ENCODE measurements at places on chromosomes 11 and 22.

DNA sequence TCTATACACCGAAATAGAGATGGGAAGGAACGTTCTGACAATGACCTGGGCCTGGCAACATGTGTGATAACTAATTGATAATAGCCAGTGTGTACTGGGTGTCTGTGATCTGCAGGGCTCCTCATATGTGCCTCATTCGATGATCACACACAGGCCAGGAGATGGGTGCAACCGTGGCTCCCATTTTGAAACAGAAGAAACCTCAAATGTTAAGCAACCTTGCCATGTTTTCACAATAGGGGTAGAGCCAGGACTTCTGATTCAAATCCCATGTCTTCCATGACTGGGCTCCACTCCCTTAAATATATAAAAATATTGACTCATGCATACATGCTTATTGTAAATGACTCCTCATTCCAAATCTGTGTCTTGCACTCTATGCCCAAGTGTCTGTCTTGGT is 11.1 kb downstream of the APOL3 start:
- no peak for DNase-seq

DNA sequence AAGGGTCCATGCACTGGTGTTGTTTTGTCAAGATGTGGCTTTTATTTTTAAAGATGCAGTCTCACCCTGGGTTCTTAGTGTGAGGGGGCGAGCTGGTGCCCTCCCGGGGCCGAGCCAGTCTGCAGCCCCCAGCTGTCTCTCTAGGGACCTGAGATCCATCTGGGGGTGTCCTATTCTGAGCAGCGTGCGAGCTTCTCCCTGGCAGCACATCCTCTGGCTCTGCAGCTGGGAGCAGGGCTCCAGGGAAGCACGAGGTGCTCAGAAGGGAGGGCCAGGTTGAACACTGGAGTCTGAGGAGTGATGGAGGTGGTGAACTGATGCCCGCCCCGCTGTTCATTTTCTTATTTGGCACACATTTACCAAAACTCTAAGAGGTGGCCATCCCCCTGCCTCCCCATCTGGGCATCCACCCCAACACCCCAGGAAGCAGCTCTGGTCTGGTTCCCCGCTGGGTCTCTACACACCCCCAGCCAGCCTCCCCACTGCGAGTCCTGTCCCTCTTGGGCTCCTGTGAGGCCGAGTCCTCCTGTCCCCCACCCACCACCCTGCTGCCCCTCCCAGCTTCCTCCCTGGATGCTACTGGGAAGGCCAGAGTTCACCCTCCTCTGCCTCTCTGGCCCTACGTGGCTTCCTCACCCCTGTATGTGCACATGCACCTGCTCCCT is 956.4 kb downstream of the BRD1 start:
- DNase-seq = no peak

GRCh38 chr22:38941488-38941987 is 15.9 kb upstream of the APOBEC3A start:
- no peak for DNase-seq

GRCh38 chr11:15699978-15700377 is 585.3 kb downstream of the INSC start:
- no peak for DNase-seq

DNA sequence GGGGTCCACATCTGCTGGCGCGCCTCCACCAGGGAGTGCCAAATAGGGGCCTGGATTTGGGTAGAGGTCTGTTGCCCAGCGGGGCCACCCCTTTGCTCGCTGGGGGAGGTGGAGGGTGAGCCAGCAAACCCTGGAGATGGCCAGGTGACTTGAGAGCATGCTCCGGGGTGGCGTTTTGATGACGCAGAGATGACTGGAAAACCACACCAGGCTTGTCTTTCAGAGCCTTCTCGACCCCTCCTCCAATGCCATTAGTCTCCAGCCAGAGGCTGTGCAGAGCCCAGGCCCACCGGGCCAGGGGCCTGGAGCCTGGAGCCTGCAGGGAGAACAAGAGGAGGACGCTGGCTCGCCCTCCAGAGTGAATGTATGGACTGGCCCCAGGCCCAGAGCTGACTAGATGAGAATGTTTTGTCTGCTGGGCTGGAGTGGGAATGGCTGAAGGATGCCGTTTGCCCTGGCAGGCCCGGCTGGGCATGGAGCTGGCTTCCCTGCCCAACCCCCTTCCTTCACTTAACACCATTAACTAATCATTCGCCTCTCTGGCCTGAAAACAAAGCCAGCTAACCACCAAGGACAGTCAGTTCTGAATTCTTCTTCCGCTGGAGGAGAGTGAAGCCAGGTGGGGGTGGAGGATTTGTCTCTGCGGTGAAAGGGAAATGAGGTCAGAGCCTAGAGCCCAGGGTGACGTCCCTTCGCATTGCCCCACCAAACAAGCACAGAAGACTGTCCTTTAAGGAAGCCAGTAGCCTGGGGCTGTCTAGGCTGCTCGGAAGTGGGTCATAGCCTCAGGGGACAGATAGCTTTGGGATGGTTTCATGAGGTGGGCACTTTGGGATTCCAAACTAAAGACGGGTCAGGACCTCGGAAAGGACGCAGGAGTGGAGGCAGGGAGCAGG is 1.6 kb upstream of the MCAM start:
- peak; percentile 76 for DNase-seq

DNA sequence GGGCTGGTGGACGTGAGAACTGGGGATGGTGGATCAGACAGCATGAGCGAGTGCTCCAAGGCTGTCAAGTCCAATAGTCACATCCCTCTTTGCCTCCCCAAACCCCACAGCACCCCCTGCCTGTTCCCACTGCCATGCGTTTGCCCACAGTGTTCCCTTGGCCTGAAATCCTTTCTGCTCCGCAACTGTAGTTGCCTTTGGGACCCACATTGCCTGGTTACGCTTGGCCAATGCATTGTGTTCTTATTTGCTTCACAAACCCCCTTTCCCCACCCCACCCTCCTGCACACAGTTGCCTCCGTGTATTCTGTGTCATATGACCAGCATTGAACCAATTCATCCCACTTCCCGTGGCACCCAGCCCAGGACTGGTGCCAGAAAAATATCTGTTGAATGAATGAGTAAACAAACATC is 2.1 kb upstream of the KIAA0930 start:
- DNase-seq = no peak

DNA sequence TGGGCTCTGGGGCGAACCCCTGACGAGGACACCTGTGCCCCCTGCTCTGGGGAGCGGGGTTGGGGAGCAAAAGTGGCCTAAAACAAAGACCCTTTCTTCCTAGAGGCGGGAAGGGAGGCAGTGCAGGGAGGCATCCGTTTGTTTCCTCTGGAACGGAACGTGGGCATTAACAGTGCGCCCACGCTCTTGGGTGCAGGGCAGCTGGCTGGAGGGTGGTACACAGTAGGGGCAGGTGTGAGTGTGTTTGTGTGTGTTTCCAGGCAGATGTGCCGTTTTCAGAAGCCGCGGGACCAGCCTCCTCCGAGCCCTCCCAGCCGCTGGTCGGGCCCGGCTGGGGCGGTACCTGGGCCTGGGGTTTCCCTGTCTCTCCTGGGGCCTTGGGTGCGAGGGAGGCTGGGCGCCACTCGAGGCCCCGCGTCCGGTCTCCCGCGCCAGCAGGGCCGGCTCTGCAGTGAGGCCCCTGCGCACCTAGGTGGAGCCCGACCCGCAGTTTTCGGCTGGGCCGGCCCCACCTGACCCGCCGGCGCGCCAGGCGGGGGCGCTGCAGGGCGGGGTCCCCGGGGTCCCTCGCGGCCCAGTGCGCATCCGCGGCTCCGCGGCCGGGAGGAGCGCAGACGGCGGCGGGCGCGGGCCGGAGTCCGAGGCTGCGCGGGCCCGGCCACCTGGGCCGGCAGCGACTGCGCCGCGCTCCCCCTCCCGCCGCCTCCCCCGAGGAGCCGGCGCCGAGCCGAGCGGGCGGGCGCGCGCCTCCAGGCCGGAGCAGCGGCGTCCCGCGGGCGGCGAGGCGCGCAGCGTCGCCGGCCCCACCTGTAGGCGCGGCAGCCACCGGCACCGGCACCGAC is 1252.7 kb downstream of the BRD1 start:
- DNase-seq = peak; percentile 55

DNA sequence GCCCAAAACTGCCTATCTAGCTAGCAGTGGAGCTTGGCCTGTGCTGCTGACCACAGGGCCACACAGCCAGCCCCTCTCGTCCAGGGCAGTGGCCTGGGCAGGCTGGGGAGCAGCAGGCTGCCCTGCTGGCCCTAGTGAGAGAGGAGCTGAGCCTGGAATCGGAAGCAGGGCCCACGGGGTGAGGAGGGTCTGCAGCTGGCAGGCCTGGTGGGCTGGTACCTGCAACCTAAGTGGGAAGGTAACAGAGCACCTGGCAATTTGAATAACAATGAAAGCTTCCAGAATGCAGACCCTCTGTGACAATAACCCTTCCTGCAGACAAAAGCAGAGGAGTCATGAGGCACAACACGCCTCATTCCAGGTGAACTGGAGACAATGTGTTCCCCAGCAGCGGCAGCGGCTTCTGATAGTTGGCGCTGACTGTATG is 31.8 kb upstream of the RFPL3 start:
- DNase-seq = no peak

DNA sequence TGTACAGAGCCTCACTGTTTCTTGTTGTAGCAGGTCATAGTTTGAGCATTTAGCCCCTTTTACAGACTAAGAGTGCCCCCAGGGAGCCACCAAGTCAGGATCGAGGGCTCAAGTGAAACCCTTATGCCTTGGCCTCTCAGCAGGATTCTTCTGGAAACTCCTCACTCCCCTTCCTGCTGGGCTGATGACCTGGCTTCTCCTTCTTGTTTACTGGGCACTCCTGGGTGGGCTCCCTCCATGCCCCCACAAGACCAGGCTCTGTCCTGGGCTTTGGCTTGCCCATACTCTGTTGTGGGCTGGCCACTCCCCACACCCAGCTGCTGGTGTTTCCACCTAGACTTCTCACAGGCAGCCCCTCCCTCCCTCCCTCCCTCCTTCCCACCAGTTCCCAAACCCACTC is 69.6 kb downstream of the MED15 start:
- no peak for DNase-seq
